ENCODE measurements at places on chromosomes 3 and 15. TPM values are rescaled to one million over a fixed set of nuclear protein-coding genes. Genes with fewer than 3 reads are reported as not detected.
A peak's percentile ranks its signal among the peaks of the same experiment; 100 is the strongest.

GRCh38 chr3:141286856-141287255, 55.2 kb downstream of the PXYLP1 start:
- H3K27ac ChIP-seq, result peak overlapping the region; percentile 36
- no peak overlapping the region for H3K4me3 ChIP-seq
- H3K36me3 ChIP-seq, result peaks cover 10% of the 10 kb centered on the region
- H3K27me3 ChIP-seq, result no peaks in the 10 kb centered on the region
- DNase-seq, result no peak

Gene COPB2
- total RNA-seq, result 113 TPM

GRCh38 chr3:29284497-29284896, 3.6 kb downstream of the RBMS3 start:
- peaks cover 7% of the 10 kb centered on the region for H3K27me3 ChIP-seq
- no peak overlapping the region for H3K27ac ChIP-seq
- H3K4me3 ChIP-seq, result no peak overlapping the region

Gene SLCO2A1
- 27.9 TPM for total RNA-seq

GRCh38 chr15:50939911-50940310, 31.4 kb downstream of the AP4E1 start:
- no peaks in the 10 kb centered on the region for H3K27me3 ChIP-seq
- DNase-seq, result no peak
- H3K4me3 ChIP-seq, result no peak overlapping the region
- H3K4me1 ChIP-seq, result peaks cover 6% of the 10 kb centered on the region
- peak overlapping the region; percentile 35 for H3K27ac ChIP-seq

GRCh38 chr3:128807186-128807830, 72.1 kb upstream of the ACAD9 start:
- peaks cover 20% of the 10 kb centered on the region for H3K36me3 ChIP-seq
- H3K4me3 ChIP-seq, result no peak overlapping the region
- peaks cover 4% of the 10 kb centered on the region for H3K4me1 ChIP-seq
- no peak overlapping the region for H3K27ac ChIP-seq
